ENCODE measurements at places on chromosomes 3 and 15.
A peak's percentile ranks its signal among the peaks of the same experiment; 100 is the strongest.

GRCh38 chr3:63964681-63965485, 52.7 kb upstream of the SCAANT1 start:
- no peak for DNase-seq

DNA sequence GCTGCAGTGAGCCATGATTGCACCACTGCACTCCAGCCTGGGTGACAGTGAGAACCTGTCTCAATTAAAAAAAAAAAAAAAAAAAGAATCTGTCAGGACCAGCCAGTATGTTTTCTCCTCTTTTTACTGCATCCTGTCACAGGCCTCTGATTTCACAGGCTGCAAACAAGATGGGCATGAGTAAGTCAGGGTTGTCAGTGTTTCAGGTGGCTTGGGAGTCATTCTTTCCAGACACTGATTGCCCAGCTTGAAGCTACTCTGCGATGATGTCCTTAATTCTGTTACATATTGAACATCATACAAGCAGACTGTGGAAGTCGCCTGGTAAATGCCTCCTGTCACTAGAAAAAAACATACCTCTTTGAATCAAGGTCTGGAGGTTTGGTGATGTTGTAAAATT, 18.8 kb downstream of the DIS3L start:
- DNase-seq = no peak

- no peak for DNase-seq
These were observed 48.0 kb downstream of the TPRA1 start for GRCh38 chr3:127542441-127542952.

DNA sequence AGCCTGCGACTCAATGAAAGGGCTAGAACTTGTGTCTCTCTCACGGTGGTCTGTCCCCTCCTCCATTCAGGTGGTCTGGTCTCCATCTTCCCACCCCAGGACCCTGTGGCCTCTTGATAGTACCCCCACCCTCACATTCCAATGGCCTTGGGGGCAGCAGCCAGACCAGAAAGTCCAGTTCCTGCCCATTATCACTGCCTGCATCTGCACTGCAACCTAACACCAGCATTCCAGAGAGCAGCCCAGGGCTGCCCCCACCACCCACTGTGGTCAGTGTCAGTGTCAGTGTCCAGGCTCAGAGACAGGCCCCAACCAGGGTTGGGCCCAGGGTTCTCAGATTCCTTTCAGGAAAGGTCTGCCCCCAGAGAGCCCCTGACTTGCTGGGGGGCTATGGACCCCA, 12.6 kb downstream of the IGDCC3 start:
- DNase-seq = no peak

GRCh38 chr15:38398134-38398533, 55.8 kb upstream of the FAM98B start:
- DNase-seq = no peak

DNA sequence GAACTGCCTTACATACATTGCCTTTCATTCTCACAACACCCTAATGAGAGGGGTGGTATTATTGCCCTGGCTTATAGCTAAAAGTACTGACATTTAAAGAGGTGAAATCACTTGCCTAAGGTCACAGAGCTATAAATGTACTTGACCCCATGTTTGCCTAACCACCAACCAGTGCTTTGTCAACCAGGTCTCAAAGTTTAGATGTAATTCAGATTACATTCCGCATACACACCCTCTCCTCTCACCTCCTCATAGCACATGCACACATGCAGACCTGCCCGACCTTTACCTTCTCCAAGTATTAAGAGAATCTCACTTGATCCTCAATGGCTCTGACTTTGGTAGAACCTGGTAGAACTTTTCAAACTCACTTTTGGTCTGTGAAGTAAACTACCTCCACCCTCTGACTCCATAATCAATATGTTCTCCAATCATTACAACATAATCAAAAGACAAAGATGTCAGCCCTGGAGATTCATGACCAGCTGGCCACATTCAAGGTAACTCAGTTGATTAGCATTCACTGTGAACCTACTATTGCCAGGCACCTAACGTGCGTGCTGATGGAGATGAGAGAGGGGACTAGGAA, 63.2 kb upstream of the HES1 start:
- no peak for DNase-seq

DNA sequence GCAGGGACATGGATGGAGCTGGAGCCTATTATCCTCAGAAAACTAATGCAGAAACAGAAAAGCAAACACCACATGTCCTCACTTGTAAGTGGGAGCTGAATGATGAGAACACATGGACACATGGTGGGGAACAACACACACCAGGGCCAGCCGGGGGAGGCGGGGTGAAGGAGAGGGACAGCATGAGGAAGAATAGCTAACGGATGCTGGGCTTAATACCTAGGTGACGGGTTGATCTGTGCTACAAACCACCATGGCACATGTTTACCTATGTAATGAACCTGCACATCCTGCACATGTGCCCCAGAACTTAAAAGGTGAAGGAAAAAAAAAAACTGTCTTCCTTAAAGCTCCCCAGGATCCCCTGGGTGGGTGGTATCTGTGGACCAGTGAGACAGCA, 87.1 kb downstream of the ADAMTS17 start:
- no peak for DNase-seq

DNA sequence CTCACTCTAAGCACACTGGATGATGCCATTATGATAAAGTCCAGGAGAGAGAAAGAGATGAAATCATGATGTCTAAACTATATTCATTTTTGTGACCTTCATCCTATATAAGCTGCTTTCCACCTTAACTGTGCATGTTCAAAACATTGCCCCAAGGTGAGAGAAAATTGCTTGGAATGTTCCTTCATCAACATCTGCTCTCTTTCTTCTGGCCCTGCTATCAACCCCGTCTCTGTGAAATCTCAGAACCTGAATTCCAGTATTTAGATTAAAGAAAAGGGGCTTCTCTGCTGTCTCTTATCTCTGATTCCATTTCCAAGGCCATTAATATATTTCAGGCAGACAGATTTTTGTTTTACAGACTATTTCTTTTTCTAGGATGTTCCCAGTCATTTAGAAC, 47.3 kb upstream of the PHLDB2 start:
- DNase-seq = no peak

- no peak for DNase-seq
These were observed 399.2 kb downstream of the EPHA3 start for GRCh38 chr3:89506462-89507103.

DNA sequence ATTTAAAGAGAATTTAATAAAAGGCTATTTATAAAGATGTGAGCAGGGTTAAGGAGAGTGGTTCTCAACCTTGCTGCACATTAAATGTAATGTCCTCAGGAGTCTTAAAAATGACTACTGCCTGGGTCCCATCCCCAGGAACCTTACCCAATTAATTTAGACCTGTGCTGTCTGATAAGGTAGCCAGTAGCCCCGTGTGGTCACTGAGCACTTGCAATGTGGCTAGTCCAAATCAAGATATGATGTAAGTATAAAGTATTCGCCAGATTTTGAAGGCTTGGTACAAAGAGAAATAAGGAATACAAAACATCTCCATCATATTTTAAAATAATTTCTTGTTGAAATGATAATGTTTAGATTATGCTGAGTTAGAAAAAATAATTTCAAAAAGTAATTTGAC, 343.3 kb upstream of the PPP2R3A start:
- no peak for DNase-seq

DNA sequence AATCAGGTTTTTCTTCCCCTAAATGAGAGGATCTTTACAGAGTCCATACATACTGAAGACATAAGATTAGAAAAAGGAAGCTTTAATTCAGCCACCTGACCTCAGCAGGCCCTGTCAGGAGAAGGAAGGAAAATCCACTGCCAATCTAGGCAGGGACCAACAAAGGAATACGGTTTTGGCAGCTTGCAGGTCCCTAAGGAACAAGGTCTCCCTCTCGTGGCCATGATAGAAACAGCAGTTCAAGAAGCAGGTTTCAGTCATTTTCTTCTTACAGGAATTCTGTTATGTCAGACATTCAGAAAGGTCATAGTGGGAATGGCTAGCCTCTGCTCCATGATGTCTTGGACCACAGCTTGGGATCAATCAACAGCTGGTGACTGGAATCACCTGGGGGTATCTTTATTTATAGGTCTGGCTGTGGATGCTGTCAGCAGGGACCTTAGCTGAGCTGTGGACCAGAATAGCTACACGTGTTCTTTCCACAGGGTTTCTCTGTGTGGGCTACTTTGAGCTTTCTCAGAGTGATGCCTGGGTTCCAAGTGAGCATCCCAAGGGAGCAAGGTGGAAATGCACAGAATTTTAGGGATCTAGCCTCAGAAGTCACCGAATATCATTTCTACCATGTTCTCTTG, 9.4 kb upstream of the CMSS1 start:
- DNase-seq = peak; percentile 53

DNA sequence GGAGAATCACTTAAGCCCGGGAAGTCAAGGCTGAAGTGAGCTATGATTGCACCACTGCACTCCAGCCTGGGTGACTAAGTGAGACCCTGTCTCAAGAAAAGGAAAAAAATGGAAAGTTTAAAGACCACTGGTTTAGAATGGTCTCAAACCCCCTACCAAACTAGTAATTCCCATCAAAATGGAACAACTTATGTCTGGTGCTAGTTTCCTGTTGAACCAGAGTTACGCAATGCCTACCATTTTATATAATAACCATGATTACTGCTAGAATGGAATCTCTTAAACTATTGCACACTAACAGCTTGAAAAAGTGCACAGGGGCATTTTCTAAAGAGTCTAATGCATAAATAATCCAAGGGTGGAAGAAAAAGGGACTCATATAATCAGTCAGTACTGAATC, 43.6 kb downstream of the DMXL2 start:
- no peak for DNase-seq

GRCh38 chr15:100250176-100250800, 91.5 kb downstream of the ADAMTS17 start:
- DNase-seq = no peak

GRCh38 chr3:117596503-117596902, 886.9 kb downstream of the TUSC7 start:
- DNase-seq = no peak

GRCh38 chr15:52233405-52233804, 42.2 kb upstream of the GNB5 start:
- DNase-seq = no peak
